ENCODE measurements at places on chromosomes 7 and 10. TPM values are rescaled to one million over a fixed set of nuclear protein-coding genes. Genes with fewer than 3 reads are reported as not detected.

LRRD1 gene
- 0.07 TPM for total RNA-seq

APBB1IP gene
- total RNA-seq, result not detected

PDE6C gene
- not detected for total RNA-seq

RNLS gene
- 3.2 TPM for total RNA-seq
